SK-N-SH treated with all-trans-retinoic acid at 6 μM for 48 hours (cell line): ENCODE measurements at places on chromosomes 12 and 14.

DNA sequence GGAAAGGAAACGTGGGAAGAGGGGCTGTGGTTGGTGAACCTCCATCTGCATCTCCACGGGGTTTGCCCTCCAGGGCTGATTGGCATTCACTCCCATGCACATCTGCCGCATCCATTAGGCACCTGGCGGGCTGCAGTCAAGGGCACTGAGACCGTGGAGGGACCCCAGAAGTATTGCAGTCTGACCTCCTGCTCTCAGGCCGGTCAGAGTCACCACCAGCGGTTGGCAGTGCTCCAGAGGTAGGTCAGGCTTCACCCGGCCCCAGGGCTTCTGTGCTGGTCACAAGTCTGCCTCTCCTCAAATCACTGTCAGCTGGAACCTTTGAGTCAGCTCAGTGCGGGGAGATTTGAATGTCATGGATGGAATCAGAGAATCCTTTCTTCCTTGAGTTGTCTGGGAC is 132.3 kb downstream of the PAPOLA start:
- no peak for ATAC-seq

DNA sequence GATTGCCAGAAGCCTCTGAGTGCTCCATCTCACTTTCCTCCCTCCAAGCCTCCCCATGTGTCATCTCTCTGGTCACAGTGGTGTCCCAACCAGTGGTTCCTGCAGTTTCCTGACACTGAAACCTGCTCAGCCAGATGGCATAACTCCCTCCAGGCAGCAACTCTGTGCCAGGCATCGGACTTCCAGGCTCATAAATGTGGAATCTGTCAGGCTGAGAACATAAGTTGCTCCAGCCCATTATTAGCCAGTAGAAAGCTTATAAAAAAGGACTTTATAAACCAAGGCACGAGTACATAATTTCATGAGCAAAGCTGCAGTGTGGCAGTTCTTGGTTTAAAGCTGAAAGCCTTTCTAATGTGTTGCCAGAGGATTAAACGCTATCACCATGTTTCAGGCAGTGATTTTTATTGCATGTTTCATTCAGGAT is 194.3 kb downstream of the DACT1 start:
- ATAC-seq = peak; percentile 49; the same call in 2 of the 3 replicates

GRCh38 chr12:66301944-66302826 is at the start of gene HELB:
HELB (plus strand) TSS chr12:66302493; CDS start chr12:66302604, 111 bp downstream.
- ATAC-seq = peak; percentile 99

DNA sequence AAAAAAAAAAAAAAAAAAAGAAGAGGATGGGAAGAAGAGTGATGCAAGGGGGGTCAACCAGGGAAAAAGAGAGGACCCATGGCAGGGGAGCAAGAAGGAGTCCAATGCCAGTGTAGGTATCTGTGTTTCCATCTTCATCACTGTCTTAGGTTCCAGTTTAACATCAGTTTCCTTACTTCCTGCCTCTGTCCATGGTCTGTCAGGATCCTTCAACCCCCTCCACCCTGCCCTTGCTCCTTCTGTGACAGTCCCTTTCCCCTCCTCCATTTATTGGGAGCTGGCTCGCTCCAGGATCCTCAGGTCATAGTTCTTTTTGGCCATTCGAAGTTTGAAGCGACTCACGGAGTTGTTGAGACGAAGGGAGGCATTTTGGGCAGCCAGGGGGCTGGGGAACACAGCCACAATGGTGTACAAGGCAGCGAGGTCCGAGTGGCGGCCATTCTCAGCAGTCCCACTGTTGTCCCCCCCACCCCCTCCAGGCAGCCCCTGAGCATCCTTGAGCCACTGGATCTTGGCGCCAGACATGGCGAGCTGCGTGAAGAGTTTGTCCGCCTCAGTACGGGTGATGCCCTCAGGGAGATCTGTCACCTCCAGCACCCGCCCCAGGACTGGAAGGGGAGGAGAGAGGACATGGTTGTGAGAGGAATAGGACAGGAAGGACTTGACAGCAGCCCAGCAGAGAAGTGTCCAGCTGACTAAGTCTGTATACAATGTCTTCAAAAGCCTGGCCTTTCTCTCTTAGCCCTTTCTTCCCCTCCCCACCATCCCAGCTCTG is 3.7 kb upstream of the STAC3 start:
- ATAC-seq = no peak

DNA sequence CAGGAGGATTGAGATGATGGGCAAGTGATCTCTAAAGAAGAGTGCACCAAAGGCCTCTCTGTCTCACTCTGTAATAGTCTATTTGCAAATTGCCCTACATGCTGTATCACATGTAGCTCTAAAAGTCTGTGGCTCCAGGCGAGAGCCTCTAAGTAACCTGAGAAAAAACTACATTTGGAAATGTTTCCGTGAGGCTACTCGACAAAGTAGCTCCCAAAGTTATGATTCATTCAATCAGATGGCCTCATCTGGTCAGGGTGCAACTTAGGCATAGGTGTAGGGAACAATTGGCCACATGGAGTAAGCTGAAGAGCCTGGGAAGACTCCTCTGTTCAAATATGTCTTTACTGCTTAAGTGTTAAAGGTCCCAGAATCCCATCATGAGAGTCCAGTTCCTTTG is 155.4 kb upstream of the PLEKHG7 start:
- ATAC-seq = no peak

GRCh38 chr14:97731800-97732199 is 934.6 kb downstream of the VRK1 start:
- no peak for ATAC-seq

DNA sequence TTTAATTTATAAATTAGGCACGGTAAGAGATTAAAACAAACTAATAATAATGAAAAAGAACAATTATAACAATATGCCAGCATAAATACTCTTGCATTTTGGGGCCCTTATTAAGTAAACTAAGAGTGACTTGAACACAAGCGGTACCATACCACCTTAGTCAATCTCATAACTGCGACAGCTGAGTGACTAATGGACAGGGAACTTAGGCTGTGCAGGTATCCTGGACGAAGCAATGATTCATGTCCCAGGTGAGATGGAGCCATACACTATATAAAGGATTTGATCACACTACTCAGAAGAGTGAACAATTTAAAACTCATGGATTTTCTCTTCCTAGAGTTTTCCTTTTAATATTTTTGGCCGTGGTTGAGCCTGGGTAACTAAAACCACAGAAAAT is 4.3 kb downstream of the KLRC4 start:
- ATAC-seq = no peak

DNA sequence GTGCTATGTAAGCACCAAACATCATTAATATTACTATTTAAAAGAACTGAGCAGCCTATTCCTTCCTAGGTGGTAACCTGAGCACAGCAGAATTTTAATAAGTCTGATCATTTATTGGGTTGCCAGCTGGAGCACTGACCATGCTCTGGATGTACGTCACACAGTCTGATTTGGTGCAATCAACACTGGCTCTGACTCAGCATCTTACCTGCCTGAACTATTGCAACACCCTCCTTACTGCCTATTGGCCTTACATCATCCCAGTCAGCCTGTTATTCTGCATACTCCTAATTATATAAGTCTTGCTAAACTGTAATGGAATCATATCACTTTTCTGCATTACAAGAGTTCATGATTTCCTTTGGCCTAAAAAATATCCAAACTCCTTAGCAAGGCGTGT is 149.7 kb downstream of the PTPRO start:
- ATAC-seq = no peak

- no peak for ATAC-seq
These were observed 74.7 kb downstream of the BTG1 start for GRCh38 chr12:92070864-92071445.

DNA sequence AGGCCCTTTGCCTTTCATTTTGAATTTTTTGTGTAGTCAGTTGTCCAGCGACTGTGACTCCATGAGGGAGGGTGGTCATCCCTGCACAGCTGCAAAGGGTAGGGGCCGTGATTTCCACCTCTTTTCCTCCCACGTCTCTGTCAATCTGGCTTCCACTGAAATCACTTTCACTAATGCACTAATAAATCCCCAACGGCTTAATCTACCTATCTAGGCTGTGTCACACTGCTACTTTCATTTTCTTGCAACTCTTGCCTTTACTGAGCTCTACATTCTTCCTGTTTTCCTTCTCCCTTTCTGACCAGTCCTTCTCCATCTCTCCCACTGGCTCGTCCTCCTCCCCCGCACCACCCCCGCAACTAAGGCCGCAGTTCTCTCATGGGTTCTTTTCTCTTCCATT is 212.3 kb upstream of the FOXN3 start:
- ATAC-seq = no peak

- no peak for ATAC-seq
These were observed 21.1 kb upstream of the TTC7B start for GRCh38 chr14:90837355-90837754.

DNA sequence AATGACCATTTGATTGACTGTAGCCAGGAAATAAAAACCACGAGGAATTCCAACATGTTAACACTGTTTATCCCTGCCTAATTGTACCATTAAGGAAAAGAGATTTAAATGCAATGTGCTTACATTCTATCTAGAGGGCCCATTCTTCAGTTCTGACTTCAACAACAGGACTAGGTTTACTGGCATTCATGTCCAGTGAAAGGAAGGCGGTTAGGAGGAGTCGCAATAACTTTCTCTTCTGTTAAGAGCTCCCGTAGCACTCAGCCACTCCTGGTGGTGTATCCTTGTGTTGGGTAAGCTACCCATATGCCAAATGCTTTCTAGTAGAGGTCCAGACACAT is 154.7 kb downstream of the STXBP6 start:
- no peak for ATAC-seq

GRCh38 chr12:48615681-48616080 is 45.8 kb upstream of the LALBA start:
- no peak for ATAC-seq

- no peak for ATAC-seq
These were observed 40.5 kb downstream of the DIO3 start for GRCh38 chr14:101601606-101602465.

DNA sequence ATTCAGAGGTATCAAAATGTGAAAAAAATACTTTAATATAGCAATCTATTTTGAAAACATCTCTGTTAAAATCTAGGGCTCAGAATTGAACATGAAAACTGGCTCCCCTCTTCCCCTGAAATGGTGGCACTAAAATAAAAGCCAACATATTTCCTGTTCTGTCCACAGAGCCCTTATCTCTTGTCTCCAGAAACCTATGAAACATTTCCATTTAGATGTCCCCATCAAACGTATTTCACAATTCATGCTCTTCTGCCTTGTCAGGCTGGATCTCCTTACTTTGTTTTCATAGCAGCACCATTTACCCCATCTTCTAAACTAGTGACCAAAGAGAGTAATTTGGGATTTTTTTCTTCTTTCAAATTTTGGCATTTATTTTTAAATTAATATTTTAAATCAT is 42.4 kb downstream of the PDE3A start:
- ATAC-seq = no peak

DNA sequence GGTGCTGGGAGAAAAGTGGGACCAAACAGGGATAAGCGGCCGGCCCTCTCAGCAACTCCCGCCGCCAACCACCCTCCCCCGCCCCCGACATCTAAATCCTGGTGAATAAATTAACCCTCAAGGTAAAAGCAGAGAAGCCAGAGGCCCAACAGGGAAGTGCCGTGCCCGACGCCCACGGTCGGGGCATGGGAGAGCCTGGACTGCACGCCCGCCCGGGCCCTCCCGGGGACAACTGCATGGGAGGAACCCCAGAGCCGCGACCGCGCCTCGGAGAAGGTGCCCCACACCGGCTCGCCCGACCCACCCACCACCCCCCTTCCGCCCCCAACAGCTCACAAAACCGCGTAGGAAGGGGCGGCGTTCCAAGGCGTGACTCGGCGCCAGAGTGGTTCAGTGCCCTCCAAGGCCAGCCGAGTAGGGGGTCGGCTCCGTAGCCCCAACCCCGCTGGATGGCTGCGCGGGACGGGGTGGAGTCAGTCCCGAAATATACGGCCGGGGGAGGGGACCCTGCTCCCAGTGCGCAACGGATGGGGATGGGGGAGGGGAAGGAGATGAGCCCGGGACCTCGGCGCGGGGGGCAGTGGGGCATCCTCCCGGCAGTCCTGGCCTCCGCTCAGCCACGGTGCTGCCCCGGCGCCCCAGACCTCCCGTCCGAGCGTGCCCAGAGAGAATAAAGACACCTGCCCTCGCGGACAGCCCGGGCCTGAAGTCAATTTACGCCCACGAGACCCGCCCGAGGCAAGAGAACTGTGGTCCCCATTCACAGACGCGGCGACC is 732 bp downstream of the SLC25A29 start:
- peak; percentile 18 for ATAC-seq

- ATAC-seq = no peak
These were observed 91.9 kb downstream of the SLC8A3 start for GRCh38 chr14:70096866-70097265.

GRCh38 chr12:75488553-75488952 is 8.0 kb downstream of the GLIPR1 start:
- peak; percentile 75 for ATAC-seq

DNA sequence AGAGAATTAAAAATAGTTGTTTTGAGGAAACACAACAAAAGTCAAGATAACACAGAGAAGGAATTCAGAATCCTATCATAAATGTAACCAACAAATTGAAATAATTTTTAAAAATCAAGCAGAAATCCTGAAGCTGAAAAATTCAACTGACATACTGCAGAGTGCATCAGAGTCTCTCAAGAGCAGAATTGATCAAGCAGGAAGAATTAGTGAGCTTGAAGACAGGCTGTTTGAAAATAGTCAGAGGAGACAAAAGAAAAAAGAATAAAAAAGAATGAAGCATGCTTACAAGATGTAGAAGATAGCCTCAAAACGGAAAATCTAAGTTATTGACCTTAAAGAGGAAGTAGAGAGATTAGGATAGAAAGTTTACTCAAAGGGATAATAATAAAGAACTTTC is 65.8 kb upstream of the PPP2R5C start:
- ATAC-seq = no peak

DNA sequence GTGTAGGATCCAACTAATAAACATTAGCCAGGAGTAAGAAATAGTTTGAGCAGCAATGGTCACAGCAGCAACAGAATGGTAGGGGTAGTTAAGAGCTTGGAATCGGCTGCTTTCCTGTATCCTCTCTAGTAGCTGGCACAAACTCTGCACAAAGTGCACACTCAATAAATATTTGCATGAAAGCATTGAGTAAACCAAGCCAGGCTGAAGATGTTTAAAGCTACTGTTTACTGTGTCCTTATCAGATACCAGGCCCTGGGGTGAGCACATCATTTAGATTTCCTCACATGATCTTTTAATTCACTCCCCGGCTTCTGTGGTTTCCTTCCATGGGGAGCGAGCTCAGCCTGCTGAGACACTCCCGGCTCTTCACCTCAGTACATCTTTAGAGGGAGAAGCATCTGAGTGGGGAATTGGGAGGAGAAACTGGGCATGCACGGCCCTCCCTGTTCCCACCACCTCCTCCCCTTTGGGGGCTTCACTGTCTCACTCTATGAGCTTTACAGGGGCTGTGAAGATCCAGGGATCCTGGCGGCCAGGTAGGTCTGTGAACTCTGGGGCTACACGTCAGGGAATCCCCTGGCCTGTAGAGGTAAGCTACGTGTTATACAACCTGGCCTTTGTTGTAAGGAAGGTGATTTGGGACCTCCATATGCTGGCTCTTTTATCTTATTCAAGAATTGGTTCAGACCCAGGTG is 107.2 kb upstream of the VASH1 start:
- ATAC-seq = no peak

DNA sequence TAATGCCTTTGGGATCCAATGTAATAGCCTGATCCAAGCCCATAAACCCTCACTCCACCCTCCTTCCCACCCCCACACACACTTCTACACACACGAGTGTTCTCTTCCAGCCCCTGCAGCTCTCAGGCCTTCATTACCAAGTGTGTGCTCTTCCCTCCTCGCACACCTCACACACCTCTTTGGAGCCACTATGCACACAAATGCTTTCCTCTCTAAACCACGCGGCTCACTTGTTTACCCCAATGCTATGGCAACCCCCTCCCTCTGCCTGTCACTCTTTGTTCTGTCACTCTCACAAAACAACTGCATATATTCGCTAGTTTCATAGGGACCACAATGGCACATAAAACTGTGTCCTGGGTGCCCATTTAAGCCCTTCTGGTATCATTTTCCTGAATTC is 35.1 kb downstream of the PPP2R5E start:
- no peak for ATAC-seq
